ENCODE measurements at places on chromosomes 6 and 20.

GRCh38 chr20:62805711-62806382 is 1.2 kb downstream of the OGFR start:
- DNase-seq = no peak

DNA sequence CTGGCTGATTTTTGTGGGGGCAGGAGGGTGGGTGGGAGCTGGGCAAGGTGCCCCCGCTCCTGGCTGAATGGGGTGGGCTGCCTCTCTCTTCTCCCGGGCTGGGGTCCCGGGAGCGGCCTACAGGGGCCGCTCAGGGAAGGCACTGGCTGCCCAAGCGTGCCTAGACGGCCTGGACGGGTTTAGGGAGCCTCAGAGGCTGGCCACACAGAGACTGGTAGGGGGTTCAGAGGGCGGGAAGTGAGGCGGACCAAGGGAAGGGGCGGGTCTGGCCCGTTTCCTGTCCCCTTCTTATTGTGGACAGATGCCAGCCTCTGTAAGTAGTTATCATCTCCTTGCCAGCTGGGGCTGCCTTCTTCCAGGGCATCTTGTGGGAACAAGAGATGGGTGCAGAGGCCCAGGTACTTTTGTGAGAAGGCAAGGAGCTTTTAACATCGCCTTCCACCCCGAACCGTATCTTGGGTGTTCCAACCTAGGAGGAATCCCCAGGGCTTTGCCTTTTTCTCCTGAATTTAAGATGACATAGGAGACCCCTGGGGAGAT is 437 bp downstream of the CD40 start:
- no peak for DNase-seq

- DNase-seq = no peak
Measured at GRCh38 chr6:137919837-137920730, 53.0 kb downstream of the TNFAIP3 start.

DNA sequence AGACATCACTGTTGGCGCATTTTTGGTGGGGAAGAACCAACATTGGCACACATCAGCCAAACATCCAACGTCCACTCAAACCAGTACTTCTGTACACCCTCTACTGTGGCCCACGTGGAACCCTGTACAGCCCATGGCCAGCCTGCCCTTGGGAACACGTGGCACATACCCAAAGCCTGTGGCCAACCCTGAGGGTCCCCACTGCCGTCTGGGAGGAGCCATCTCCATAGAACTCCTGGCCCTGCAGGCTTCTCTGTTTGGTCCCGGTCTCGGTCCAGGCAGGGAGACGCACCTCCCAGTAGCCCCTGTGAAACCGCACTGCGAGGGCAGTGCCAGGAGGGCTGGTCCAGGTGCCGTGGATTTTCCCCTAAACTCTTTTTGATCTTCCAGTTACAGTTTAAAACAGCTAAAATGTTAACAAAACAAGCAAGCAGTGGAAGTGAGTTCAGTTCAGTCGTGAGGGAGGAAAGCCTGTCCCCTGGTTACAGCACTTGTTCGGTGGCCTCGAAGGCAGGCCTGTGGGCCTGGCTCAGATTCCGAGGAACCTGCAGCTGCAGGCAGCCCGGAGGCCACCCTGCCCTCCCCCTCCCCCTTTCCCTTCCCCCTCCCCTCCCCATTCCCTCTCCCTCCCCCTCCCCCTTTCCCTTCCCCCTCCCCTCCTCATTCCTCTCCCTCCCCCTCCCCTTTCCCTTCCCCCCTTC is 233.7 kb downstream of the DLL1 start:
- no peak for DNase-seq

DNA sequence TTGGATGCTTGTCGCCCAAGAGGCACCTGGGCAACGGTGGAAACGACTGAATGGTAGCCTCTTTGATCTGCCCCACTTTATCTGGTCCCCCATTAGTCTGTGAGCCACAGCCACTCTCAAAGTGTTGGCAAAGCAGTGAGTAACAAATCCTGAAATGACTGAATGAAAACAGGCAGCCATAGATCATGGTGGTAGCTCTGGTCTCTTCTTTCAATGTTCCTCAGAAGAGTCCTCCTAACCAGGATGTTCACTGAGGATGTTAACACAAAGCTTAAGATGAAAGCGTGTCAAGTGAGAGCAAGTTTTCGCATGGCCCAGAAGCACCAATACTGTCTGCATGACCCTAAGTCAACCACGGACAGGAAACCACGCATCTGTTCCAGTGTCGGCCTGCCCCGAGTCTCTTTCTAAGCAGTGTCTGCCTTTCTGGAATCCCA is 107.3 kb downstream of the IRF4 start:
- no peak for DNase-seq

GRCh38 chr20:15475483-15475882 is 1097.8 kb downstream of the KIF16B start:
- no peak for DNase-seq
